ENCODE measurements at places on chromosomes 12 and 14. TPM values are rescaled to one million over a fixed set of nuclear protein-coding genes. Genes with fewer than 3 reads are reported as not detected.

Gene KRT75
- not detected for total RNA-seq

- H3K27me3 ChIP-seq: peaks cover 11% of the 10 kb centered on the region
- no peak for DNase-seq
- H3K4me1 ChIP-seq: peaks cover 42% of the 10 kb centered on the region
- H3K36me3 ChIP-seq: peaks cover 4% of the 10 kb centered on the region
- H3K27ac ChIP-seq: peak overlapping the region; percentile 65
Measured at GRCh38 chr12:68332728-68333630, 817 bp upstream of the MDM1 start.

DNA sequence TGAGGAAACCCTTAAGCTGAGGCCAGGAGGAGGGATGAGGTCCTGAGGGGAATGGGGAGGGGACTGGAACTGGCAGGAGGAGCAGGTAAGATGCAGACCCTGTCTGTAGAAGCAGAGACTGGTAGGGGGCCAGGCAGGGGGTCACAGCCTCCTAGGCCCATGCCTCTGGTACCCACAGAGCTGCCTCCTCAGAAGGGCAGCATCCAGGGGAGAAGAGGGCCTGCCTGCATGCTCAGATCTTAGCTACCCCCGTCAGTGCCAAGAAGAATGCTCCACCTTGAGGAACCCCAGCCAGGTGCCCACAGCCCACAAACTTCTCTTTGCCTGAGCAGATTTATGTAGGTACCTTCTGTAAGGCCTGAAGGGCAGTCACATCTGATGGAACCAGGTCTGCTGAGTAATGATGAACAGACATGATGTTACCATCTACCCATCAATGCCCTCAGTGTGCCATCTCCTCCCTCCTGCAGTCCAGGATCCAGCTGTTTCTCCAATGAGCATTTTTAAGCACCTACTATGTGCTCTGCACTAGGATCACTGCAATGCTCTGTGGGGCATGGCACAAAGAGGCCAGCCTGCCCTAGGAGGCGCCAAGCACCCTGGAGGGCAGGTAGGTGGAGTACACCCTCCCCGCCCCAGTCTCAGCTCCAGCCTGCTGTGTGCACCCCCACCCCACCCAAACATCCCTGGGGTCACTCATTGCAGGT lies 24.8 kb upstream of the ZFP36L1 start:
- H3K4me1 ChIP-seq: peaks cover 63% of the 10 kb centered on the region
- H3K4me3 ChIP-seq: peak overlapping the region; percentile 70
- DNase-seq: no peak
- no peaks in the 10 kb centered on the region for H3K27me3 ChIP-seq
- H3K27ac ChIP-seq: peak overlapping the region; percentile 81

Gene A2M
- total RNA-seq: not detected

- H3K36me3 ChIP-seq: no peaks in the 10 kb centered on the region
- DNase-seq: no peak
- no peak overlapping the region for H3K4me3 ChIP-seq
- peaks cover 30% of the 10 kb centered on the region for H3K27me3 ChIP-seq
- no peak overlapping the region for H3K27ac ChIP-seq
Measured at GRCh38 chr14:100905166-100905565, 1.6 kb upstream of the RTL1 start.

DNA sequence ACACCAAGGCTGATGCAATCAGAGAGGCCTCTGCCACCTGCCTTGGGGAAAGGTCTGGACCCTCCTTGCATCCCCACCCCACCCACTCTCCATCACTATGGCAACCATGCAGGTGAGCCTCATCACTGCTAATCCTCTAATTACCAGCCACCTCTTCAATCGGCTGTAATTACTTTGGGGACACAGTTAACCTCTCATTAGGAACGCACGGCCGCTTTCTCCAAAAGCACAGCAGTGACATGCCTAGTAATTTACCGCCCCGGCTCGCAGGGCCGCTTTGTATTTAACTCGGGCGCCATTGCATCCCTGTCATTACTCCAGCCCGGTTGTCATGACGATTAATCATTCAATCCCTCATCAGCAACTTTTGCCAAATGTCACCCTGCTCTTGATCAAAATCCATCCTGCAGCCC lies 36.3 kb upstream of the FAM222A start:
- H3K27me3 ChIP-seq: peaks cover 9% of the 10 kb centered on the region
- no peak overlapping the region for H3K27ac ChIP-seq
- no peaks in the 10 kb centered on the region for H3K36me3 ChIP-seq
- no peak for DNase-seq
- no peaks in the 10 kb centered on the region for H3K4me1 ChIP-seq
- H3K4me3 ChIP-seq: no peak overlapping the region

Gene RAPGEF3
- total RNA-seq: 1.4 TPM

Gene PRH2
- not detected for total RNA-seq

DNA sequence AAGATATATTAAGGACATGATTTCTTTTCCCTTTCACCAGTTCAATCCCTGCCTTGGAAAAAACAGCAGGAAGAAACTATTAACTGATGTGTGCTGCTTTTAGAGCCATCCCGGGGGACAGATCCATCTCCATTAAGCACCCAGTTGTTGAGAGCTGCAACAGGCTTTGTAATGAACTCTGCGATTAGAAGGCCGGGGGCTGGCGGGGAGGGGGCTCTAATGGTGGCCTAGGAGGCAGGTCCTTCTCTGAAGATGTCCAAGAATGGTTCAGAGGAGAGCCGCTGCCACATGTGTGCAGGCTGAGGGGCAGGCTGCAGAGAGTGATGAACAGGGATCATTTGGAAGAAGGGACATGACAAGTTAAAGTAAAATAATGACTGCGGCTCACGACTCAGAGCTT lies 67.8 kb downstream of the GALNT8 start:
- no peak overlapping the region for H3K4me3 ChIP-seq
- H3K4me1 ChIP-seq: no peaks in the 10 kb centered on the region
- H3K36me3 ChIP-seq: no peaks in the 10 kb centered on the region

DNA sequence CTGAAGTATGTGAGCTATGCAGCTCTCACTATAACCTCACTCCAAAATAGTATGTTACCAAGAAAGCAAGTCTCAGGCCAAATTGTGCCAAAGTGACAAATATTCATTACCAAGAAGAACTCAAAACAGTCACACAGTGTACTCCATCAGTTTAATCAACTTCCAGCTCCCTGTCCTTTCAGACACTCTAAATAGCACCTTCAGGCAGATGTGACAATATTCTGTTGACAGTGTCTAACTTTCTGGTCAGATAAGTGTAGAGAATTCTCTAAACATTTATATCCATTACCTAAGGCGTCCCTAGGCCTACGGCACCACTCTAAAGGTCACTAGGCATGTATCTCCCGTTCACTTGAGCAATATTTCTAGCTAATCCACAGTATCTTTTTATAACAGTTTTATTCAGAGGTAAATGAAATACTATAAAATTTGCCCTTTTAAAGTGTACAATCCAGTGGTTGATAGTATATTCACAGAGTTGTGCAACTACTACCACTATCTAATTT lies 21.7 kb downstream of the CPNE8 start:
- no peaks in the 10 kb centered on the region for H3K4me1 ChIP-seq
- H3K4me3 ChIP-seq: no peak overlapping the region
- H3K27ac ChIP-seq: no peak overlapping the region
- no peak for DNase-seq
- H3K36me3 ChIP-seq: no peaks in the 10 kb centered on the region

DNA sequence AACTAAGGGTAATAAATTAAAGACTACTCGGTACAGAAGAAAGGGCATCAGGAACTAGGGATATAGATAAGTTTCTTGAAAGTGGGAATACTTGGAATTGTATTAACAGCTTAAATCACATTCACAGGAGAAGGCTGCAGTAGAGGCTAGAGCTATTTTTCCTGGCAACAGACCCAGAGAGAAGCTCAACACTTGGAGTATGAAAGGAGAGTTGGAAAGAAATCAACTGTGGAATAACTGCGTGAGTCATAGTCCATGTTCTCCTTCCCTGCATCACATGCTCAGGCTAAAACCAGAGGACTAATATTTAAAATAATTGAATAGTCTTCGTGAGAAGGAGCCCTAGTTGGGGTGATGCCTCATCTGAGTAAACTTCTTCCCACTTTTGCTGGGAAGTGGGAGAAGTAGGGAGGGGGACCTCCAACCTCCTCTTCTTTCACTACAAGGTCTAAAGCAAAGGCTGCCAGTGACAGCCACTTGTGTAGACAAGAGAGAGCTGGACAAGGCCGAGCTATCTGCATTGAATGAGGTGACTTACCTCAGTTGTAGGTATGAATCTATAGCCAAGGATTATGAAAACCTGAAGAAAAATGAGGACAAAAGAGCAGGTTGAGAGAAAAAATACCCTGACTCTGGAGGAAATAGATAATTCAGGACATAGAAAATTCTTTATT lies 32.7 kb downstream of the DYRK2 start:
- no peak overlapping the region for H3K4me3 ChIP-seq
- peaks cover 5% of the 10 kb centered on the region for H3K4me1 ChIP-seq
- DNase-seq: no peak
- H3K27me3 ChIP-seq: no peaks in the 10 kb centered on the region

GRCh38 chr12:111275308-111275707 lies 93.6 kb downstream of the PHETA1 start:
- DNase-seq: no peak
- no peak overlapping the region for H3K4me3 ChIP-seq
- H3K27me3 ChIP-seq: peaks cover 13% of the 10 kb centered on the region
- H3K36me3 ChIP-seq: no peaks in the 10 kb centered on the region
- peaks cover 8% of the 10 kb centered on the region for H3K4me1 ChIP-seq

DNA sequence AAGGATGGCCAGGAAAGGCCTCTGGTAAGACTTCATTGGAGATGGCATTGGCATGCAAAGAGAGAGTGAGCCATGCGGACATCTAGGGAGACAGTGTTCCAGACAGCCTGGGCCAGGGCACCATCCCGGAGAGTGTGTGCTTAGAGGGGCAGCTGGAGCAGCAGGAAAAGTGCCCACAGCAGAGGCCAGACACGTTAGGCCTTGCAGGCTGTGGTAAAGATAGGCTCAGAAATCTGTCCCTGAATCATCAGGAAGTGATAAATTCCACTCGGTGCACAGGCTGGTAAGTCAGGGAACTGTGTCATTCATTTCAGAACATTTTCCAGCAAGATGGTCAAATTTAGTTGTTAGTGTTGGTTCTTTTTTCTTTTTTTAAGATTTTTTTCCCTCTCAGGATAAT lies 8.8 kb downstream of the GALNT16 start:
- no peaks in the 10 kb centered on the region for H3K4me1 ChIP-seq
- H3K27ac ChIP-seq: no peak overlapping the region
- no peak for DNase-seq
- peaks cover 17% of the 10 kb centered on the region for H3K27me3 ChIP-seq
- H3K36me3 ChIP-seq: no peaks in the 10 kb centered on the region

GRCh38 chr12:98894412-98895085 lies 249.5 kb downstream of the APAF1 start:
- H3K36me3 ChIP-seq: no peaks in the 10 kb centered on the region
- DNase-seq: no peak
- H3K27me3 ChIP-seq: peaks cover 65% of the 10 kb centered on the region
- peaks cover 2% of the 10 kb centered on the region for H3K4me1 ChIP-seq
- H3K4me3 ChIP-seq: no peak overlapping the region

DNA sequence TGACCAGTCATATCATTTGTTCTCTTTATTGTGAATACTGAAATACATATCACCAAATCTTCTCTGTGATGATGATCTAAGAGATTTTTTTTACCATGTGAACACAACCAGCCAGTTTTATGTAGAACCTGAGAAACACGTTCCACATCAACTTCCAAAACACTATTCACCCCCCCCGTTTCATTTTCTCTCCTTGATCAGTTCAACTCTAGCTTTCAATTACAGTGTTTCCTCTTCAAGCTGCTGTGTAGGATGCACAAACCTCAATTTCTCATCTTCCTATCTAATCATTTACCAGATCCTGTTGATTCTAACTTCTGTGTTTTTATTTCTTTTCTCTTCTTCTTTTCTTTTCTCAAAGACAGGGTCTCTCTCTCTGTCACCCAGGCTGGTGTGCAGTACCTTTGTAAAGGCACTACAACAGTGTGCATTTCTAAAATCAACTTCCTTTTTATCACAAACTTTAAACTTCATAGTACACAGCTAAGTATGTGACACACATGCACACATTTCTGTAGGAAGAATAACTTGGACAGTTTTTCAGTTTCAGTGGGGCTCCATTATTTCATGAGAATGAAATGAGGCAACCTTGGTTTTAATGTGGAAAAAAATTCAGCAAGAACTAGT lies 149.9 kb upstream of the FBXO33 start:
- H3K4me1 ChIP-seq: no peaks in the 10 kb centered on the region
- no peak for DNase-seq
- no peaks in the 10 kb centered on the region for H3K36me3 ChIP-seq
- no peak overlapping the region for H3K27ac ChIP-seq

Gene GXYLT1
- 7.8 TPM for total RNA-seq

DNA sequence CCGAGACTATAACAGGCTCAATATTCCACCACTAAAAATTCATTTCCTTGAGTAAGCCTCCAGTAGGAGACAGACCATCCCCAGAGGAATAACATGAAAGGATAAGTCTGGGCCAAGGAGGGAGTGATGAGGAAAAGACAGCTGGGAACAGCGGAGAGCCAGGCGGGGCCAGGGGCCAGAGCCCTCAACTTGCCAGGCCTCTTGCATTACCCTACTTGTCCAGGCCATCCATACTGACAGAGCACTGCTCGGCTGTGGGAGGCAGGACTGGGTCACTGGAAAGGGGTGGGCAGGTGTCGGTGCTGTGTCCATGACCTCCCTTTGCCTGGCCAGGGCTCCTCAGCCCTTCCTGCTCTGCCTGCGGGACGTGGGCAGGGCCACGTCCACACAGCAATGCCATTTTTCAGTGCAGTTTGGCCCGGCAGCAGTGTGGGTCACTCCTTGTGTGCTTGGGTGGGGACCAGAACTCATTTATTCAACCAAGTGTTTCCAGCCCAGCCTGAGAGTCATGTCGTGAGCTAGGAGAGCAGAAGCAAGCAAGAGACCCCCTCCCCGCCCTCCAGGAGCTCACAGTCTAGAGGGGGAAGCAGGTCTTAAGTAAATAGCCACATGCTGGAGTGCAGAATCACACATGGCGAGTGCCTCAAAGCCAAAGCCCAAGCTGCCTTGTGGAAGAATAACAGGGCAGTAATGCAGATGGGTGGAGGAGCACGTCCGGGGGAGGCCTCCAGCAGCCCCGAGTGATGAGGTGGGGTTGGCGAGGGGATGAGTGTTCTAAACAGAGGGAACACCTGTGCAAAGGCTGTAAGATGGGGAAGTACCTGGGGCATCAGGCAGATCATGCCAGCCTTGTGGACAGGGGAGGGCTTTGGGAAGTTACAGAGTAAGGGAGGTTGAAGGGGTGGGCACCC lies 8.9 kb upstream of the FAIM2 start:
- H3K36me3 ChIP-seq: no peaks in the 10 kb centered on the region
- DNase-seq: no peak
- H3K4me3 ChIP-seq: no peak overlapping the region
- no peaks in the 10 kb centered on the region for H3K4me1 ChIP-seq
- peaks cover 4% of the 10 kb centered on the region for H3K27me3 ChIP-seq

DNA sequence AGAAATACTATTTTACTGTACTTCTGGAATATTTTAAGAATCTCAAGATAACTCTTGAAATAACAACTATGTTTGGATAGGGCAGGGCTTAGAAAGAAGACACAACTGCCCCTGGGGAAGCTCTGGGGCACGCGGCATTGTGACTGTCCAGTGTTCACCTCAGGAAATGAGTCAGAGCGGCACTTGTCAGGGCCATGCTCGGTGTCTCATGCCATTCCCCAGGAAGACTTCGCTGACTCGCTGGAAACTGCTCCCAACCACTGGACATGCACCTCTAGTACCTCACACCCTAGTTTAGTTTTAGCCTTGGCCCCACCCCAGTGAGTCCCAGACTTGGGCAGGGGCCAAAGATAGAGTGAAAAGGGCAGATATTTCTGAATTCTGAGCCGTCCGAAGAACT lies 192.0 kb downstream of the TTC7B start:
- H3K36me3 ChIP-seq: no peaks in the 10 kb centered on the region
- no peak overlapping the region for H3K27ac ChIP-seq
- H3K27me3 ChIP-seq: no peaks in the 10 kb centered on the region
- no peak overlapping the region for H3K4me3 ChIP-seq

Gene GNG2
- 296 TPM for total RNA-seq
